Activated CD4-positive, alpha-beta memory T cell treated with anti-CD3 and anti-CD28 coated beads for 36 hours (primary cell): ENCODE measurements at places on chromosomes 6 and 20. TPM values are rescaled to one million over a fixed set of nuclear protein-coding genes. Genes with fewer than 3 reads are reported as not detected.
A peak's percentile ranks its signal among the peaks of the same experiment; 100 is the strongest.

GRCh38 chr6:138230759-138231380, 12.6 kb upstream of the PBOV1 start:
- no peak for DNase-seq
- H3K4me1 ChIP-seq = no peaks in the 10 kb centered on the region
- no peaks in the 10 kb centered on the region for H3K36me3 ChIP-seq
- H3K4me3 ChIP-seq = no peak overlapping the region
- no peak overlapping the region for H3K27ac ChIP-seq

- peaks cover 10% of the 10 kb centered on the region for H3K36me3 ChIP-seq
- no peaks in the 10 kb centered on the region for H3K27me3 ChIP-seq
- H3K4me1 ChIP-seq = peaks cover 62% of the 10 kb centered on the region
- H3K4me3 ChIP-seq = peak overlapping the region; percentile 0
Observed at GRCh38 chr6:14713008-14713960, 532.6 kb upstream of the JARID2 start.

- no peak for DNase-seq
- no peak overlapping the region for H3K4me3 ChIP-seq
- no peaks in the 10 kb centered on the region for H3K36me3 ChIP-seq
- H3K27me3 ChIP-seq = no peaks in the 10 kb centered on the region
Observed at GRCh38 chr6:7797386-7797785, 71.5 kb downstream of the BMP6 start.

Gene BMP7
- not detected for total RNA-seq

Gene NKAIN4
- not detected for total RNA-seq

GRCh38 chr20:63567136-63567385, 7.0 kb downstream of the HELZ2 start:
- DNase-seq = no peak
- H3K4me3 ChIP-seq = no peak overlapping the region
- H3K4me1 ChIP-seq = peaks cover 25% of the 10 kb centered on the region
- H3K27ac ChIP-seq = no peak overlapping the region

DNA sequence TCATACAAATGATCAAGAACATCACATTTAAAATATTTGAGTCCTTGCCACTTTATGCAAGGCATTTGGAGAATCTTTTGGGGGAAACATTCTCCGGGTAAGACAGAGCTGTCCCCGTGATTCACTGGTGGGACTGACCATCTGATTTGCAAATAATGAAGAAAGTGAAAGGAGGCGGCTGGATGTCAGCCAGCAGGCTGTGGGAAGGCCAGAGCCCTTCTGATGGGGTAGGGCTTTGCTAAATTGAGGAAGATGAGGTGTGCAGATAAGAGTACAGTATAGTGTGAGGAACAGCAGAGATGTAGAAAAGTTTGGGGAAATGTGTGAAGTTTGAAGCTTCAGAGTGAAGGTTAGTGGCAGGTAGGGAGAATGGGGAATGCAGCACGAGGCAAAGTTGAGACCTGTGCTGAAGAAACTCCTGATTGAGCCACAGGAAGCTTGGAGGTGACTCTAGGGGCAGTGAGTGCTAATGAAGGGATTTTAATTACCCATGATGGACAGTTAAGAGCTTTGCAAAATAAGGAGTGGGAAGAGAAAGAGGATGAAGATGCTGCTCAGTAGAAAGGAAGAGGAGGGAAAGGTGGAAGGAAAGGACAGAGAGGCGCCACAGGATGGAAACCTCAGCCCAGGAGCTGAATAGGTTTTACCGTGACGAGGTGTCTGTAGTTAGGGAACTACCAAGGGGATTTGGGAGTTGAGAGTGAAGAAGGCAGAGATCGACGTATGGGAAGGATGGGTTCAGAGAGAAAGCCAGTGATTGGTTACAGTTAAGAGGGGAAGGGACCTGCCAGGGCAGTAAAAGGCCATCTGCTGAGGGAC, 68.7 kb downstream of the SNX9 start:
- peaks cover 43% of the 10 kb centered on the region for H3K4me1 ChIP-seq
- H3K4me3 ChIP-seq = no peak overlapping the region
- DNase-seq = no peak
- H3K27ac ChIP-seq = peak overlapping the region; percentile 29
- H3K27me3 ChIP-seq = no peaks in the 10 kb centered on the region

- no peak overlapping the region for H3K4me3 ChIP-seq
- no peak overlapping the region for H3K27ac ChIP-seq
- H3K27me3 ChIP-seq = no peaks in the 10 kb centered on the region
- DNase-seq = no peak
- no peaks in the 10 kb centered on the region for H3K36me3 ChIP-seq
Observed at GRCh38 chr6:146984251-146984924, 219.8 kb upstream of the STXBP5 start.

- H3K4me3 ChIP-seq = no peak overlapping the region
- no peak overlapping the region for H3K27ac ChIP-seq
- H3K36me3 ChIP-seq = no peaks in the 10 kb centered on the region
- no peaks in the 10 kb centered on the region for H3K4me1 ChIP-seq
- DNase-seq = no peak
Observed at GRCh38 chr6:168452685-168453377, 11.8 kb downstream of the SMOC2 start.

Gene SMLR1
- total RNA-seq = not detected

GRCh38 chr6:169008641-169009257, 244.9 kb downstream of the THBS2 start:
- no peak overlapping the region for H3K27ac ChIP-seq
- no peak overlapping the region for H3K4me3 ChIP-seq
- DNase-seq = no peak
- no peaks in the 10 kb centered on the region for H3K4me1 ChIP-seq
- H3K36me3 ChIP-seq = no peaks in the 10 kb centered on the region
- H3K27me3 ChIP-seq = no peaks in the 10 kb centered on the region
